ENCODE measurements at places on chromosomes 6 and 20. TPM values are rescaled to one million over a fixed set of nuclear protein-coding genes. Genes with fewer than 3 reads are reported as not detected.
A peak's percentile ranks its signal among the peaks of the same experiment; 100 is the strongest.

The SYNE1 gene
- total RNA-seq, result 35.1 TPM

The RALY gene
- 153 TPM for total RNA-seq

The PRND gene
- not detected for total RNA-seq

DNA sequence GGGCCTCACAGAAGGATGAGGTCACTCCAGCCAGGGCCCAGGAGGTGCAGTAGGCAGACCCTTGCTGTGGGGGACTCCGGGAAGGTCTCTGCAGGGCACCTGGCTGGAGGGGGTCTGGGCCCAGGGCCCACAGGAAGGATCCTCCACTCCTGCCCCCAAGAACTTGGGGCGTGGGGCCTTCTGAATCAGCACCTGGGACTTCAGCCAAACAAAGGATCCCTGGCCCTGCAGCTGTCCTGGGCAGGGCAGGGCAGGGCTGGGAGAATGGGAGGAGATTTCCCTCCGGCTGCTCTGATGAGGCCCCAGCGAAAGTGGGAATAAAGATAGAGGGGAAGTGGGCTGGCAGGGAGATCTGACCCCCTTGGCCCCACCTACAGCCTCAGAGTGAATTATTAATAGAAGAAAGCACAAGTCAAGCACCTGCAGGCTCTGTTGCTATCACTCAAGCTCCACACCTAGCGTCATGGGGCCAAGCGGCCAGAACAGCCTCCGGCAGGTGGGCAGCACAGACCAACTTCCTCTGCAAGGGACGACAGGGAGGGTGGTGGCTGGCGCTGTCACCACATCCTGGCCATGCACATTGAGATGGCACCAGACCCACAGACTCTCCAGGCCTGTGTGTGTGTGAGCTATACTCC lies 61.6 kb upstream of the MRPS10 start:
- H3K4me3 ChIP-seq, result no peak overlapping the region
- DNase-seq, result peak; percentile 67
- H3K4me1 ChIP-seq, result peaks cover 48% of the 10 kb centered on the region
- no peaks in the 10 kb centered on the region for H3K27me3 ChIP-seq
- peaks cover 1% of the 10 kb centered on the region for H3K36me3 ChIP-seq

DNA sequence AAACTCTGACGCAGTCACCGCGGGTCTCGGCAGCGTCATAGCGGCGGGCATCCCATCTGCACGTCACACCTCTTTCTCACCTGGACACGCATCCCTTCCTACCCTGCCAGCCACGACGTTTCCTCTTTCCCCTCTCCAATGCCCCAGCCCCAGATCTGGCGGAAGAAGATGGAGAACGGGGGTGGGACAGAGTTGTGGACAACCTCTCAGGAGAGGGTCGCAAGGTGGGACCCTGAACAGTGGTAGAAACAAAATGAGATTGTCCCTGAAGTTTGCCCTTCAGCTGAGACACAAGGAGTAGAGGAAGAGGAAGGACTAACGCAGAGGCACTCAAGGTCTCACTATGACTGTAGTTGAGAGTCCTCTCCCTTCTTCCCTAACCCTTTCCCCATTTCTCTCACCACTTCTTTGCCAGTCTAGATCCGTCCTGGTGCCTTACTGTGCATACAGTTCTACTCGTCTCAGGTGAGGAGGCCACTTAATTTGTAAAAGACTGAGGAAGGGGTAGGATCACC lies 562 bp downstream of the TRIM39 start:
- H3K4me3 ChIP-seq, result peak overlapping the region; percentile 94
- H3K27ac ChIP-seq, result peak overlapping the region; percentile 87
- peaks cover 46% of the 10 kb centered on the region for H3K4me1 ChIP-seq
- no peak for DNase-seq

DNA sequence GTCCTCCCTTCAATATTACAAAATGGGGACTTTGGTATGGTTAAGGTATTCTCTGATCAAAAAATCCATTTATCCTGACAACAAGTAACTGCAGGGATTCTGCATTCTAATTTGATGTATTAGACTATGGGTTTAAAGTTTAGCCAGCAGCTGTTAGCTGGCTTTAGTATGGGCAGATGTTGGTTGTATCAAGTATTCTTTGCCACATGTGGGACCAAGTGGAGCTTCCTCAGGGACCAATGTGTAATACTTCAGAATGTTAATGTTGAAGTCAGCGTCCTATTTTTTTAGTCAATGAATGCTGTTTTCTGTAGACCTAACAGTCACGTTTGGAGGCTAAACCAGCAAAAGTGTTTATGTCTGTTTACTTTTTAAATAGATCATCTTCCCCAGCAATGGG lies 41.4 kb downstream of the MOXD1 start:
- H3K27ac ChIP-seq, result no peak overlapping the region
- H3K27me3 ChIP-seq, result peaks cover 18% of the 10 kb centered on the region
- DNase-seq, result no peak
- peaks cover 4% of the 10 kb centered on the region for H3K36me3 ChIP-seq
- peaks cover 13% of the 10 kb centered on the region for H3K4me1 ChIP-seq
- no peak overlapping the region for H3K4me3 ChIP-seq
